ENCODE measurements at places on chromosomes 4 and X. TPM values are rescaled to one million over a fixed set of nuclear protein-coding genes. Genes with fewer than 3 reads are reported as not detected.

- DNase-seq, result no peak
Observed at GRCh38 chrX:14095702-14096101, 66.0 kb upstream of the GEMIN8 start.

- no peak for DNase-seq
Observed at GRCh38 chrX:96692890-96693289, 8.2 kb downstream of the DIAPH2 start.

GRCh38 chr4:40682290-40683101, 52.8 kb upstream of the RBM47 start:
- no peak for DNase-seq

Gene MAGEA11
- polyA plus RNA-seq, result not detected

DNA sequence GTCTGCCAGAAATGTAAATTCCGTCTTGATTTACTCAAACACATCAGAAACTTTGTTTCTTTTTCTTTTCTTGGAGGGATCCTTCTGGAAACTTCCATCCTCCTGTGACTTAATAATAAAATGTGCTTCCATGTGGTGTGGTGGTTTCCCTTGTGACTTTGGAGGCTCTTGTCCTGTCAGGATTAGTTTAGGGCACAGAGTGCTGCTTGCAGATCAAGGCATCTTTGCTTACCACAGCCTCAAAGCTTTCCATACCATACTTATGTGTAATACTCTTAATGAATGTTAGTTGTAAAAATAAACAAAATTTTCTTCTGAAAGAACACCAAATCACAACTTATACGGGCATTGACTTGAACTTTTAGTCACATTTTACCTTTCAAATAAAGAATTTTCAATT, 27.4 kb downstream of the GBA3 start:
- no peak for DNase-seq

Gene MAGEA12
- not detected for polyA plus RNA-seq

Measured in right renal cortex interstitium (tissue), 3 donors.